ENCODE measurements at places on chromosomes 13 and 19. TPM values are rescaled to one million over a fixed set of nuclear protein-coding genes. Genes with fewer than 3 reads are reported as not detected.

DNA sequence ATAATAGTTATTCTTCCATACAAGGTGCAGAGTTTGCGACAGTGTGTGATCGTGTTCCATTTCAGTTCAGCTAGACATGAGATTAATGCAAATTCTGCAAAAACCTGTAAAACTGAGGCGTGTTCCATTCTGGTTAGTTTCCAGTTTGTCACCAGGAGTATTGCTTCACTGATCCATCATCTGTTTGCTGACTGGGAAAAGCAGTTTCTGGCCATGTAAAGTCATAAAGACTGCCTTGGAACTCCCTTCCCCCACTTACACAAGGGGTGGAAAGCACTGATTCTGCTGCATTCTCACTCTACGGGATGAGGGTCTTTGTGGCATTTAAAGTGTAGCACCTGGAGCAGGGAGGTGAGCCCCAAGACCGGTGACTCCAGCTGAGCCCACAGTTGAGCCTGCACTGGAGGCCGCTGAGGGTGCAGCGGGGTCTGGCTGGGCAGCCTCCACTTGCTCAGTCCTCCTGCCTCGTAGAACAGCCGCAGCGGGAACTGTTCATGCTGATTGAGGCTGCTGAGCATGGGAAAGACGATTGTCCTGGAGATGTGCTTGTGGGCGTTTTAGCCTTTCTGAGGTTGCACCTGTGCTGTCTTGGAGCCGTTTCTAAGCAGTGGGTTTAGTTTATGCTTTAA is 2.0 kb downstream of the ZNF57 start:
- DNase-seq = peak; percentile 55

- DNase-seq = no peak
Measured at GRCh38 chr19:15790096-15790495, 2.6 kb downstream of the OR10H5 start.

DNA sequence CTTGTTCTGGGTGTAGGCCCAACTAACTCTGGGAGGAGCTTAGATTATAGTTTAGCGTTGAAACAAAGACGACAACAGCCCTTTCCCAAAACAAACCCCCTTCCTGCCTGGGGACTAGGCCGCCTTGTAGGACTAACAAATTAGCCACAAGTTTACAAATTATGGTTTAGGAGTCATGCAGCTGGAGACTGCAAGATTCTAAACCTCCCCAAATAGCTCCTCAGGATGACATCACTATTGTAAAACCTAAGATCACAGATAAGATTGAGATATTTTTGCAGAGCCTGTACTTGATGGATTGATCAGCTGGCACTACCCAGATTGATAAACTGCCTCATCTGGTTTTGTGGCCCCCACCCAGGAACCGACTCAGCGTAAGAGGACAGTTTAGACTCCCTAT is 2.3 kb upstream of the SLC25A15 start:
- no peak for DNase-seq

DNA sequence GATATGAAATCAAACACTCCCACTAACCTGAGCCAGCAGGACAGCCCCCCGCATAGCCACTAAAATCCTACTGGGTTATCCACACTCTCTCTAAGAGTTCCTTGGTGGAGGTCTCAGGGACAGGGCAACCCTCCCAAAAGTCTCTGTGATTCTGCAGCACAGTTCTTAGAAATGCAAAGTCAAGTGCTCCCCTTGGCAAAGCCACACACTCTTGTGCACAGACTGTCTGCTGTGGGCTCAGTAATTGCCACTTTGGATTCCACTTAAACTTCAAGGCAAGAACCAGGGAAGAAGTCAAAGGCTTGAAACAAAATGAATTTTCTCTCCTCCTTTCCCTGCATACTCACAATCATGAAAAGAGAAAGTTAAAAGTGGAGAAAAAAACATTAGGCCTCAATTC is 61.5 kb downstream of the DOCK9 start:
- no peak for DNase-seq

DNA sequence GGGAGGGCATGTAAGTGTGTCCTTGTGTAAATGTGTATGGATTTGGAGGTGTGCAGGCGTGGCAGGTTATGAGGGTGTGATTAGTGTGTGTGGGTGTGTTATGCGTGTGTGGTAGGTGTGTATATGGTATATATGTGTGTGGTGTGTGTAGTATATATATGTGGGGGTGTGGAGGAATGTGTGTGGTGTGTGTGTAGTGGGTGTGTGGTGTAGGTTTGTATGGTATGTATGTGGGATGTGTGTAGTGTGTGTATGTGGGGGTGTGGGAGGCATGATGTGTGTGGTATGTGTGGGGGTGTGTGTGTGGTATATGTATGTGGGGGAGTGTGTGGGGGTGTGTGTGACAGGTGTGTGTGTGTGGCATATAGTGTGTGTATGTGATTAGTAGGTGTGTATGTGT is 104.2 kb downstream of the SLC7A1 start:
- DNase-seq = no peak

The ZSCAN4 gene
- total RNA-seq = not detected

DNA sequence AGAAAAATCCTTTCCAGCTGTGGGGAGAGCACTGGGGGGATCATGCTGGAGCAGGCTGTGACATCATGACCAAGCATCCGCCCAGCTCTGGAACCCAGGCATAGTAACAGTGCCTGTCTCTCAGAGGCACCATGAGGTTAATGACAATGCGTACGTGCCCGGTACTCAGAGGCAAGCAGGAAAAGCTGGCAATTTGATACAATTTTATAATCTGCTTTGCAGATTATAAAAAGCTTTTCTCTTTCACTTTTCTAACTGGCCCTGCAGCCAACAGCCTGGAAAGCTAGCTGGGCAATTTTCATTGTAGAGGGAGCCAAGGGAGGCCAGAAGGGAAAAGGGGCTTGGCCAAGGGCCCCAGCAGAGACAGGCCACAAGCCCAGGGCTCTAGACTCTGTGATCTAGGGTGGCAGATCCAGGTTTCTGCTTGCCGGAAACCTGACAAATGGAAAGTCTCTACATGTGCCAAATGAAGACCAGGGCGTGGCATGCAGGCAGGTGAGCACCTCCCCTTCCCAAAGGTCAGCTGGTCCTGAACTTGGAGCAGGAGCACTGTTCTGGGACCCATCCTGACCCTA is 22.7 kb downstream of the VRK3 start:
- no peak for DNase-seq

DNA sequence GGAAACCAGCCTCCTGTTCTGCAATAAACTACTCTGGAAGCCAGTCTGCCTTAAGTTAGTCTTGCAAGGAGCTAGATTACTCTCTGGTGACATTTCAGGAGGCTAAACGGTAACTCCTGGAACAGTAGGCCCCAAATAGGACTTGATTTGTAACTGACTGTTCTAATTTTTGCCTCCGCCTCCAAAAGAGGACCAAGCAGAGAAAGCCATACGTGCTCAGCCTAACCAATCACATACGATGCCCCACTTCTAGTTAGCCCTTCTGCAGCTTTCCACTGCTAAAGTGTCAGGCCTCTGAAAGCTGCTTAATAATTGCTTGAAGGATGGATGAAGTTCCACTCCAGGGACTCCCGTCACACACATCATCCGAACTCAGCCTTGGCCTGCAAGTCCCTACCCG is 744 bp downstream of the ZNF805 start:
- DNase-seq = peak; percentile 0

The ANKRD24 gene
- total RNA-seq = 2.1 TPM

- no peak for DNase-seq
Measured at GRCh38 chr13:59425211-59425741, 738.5 kb downstream of the DIAPH3 start.

DNA sequence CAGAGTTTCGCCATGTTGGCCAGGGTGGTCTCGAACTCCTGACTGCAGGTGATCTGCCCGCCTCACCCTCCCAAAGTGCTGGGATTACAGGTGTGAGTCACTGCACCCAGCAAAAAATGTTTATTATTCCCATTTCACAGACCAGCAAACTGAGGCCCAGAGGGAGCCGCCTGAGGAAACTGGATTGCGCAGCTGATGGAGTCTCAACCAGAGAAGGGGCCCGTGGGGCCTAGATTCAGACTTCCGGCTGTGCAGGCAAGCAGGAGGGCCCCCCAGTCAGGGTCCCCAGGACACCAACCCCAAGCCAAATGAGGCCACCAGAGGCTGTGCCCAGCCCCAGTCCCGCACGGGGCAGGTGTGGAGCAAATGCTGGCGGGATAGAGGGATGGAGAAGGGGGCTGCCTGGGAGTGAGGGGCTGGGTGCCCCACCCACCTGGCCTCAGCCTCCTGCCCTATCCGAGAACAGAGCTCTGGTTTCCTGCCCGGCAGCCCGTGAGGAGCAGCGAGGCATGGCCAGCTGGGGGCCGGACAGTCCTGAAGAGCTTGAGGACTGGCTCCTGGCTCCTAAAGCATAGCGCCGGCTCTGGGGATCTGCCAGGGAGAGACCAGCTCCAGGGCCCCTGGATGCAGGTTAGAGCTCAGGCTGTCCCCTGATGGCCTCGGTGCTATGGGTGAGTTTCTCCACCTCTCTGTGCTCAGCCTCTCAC is 22.0 kb downstream of the MISP start:
- DNase-seq = no peak

The MAST3 gene
- 30.3 TPM for total RNA-seq

DNA sequence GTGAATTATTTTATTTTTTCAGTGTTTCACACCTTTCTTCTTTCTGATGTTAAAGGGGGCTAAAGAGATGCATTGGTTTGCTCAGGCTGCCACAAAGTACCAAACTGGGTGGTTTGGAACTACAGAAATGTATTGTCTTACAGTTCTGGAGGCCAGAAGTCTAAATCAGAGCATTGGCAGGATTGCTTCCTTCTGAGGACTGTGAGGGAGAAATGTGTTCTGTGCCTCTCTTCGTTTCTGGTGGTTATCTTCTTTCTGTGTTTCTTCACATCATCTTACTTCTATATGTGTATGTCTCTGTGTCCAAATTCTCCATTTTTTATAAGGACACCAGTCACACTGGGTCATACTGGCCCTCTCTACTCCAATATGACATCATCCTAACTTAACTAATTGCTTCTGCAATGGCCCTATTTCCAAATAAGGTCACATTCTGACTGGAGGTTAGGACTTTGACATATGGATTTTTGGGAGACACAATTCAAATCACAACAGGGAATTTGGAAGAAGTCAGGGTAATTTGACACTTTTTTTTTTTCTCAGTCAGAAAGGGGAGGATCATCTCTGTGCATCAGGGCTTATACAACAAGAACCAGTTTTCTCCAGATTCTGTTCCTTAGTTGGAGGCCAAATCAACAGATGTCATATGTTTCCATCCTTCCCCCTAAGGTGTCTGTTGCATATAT is 188.2 kb downstream of the KCNRG start:
- DNase-seq = no peak

DNA sequence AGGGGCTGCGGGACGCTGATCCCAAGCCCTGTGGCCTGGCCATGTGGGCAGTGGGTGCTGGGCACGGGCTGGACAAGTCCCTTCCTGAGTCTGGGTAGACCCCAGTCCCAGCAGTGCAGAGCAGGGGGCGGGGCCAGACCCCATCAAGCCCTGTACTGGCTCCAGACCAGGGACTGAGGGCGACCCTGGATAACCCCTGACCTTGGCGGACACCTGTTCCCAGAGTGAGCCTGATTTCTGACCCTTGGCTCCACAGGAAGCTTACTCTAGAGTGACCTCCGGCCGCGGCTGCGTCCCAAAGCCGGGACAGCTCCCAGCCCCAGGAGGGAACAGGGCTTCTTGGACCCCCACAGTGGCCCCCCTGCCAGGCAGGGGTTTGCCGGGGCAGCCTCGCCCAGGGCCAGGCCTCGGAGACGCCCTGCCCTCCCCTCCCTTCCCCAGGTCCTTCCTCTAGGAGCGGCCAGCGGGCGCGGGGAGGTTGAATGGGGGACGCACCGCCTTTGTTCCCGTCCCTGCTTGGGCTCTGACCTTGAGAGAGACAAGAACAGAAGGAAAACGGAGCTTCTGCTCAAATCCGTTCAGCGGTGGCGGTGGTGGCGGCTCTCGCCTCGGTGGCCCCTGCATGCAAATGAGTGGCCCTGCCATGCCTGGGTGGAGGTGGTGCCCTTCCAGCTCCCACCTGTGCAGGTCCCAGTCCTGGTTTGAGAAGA is 2.3 kb upstream of the EFNA2 start:
- DNase-seq = no peak

The DIRAS1 gene
- total RNA-seq = 2.0 TPM

GRCh38 chr19:34972163-34972705 is 8.2 kb upstream of the ZNF792 start:
- no peak for DNase-seq

- DNase-seq = no peak
Measured at GRCh38 chr13:35716729-35717128, 240.2 kb upstream of the MAB21L1 start.

All from left lung (tissue), 14 donors.